Fibroblast of skin of left biceps (primary cell): ENCODE measurements at places on chromosomes 13 and 19.

DNA sequence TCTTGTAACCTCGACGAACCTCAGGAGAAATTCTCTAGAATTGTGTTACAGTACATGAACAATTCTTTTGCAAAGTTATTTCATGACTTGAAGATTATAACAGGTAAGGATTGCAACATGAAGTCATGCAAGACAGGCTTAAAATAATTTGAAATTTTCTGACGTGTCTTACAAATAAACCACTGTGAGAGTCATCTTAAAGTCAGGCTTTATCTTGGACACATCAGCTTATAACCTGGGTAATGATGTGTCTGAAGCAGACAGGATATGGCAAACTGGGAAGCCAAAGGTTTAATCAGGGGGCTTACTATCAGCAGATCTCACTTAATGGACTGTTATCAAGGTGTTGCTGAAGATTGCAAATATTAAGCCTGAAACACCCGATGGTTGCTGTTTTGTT is 407.8 kb downstream of the KLF5 start:
- DNase-seq = no peak

DNA sequence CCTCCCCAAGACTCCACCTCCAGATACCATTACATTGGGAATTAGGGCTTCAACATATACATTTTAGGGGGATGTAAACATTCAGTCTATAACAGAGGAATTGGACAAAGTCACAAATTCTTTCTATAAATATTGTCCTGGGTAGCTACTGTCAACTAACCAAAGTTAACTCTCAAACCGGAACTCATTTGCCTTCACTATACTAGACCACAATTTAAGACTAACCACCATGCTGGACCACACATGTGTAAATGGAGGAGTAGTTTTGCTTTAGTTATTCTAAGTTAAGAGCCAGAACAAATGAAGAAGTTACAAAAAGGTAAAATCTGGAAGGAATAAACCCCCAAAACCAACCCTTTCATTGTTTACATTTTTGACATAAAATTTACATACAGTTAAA is 222.8 kb downstream of the NDFIP2 start:
- DNase-seq = no peak

GRCh38 chr13:21354721-21355120 is 104.4 kb downstream of the ZDHHC20 start:
- no peak for DNase-seq

DNA sequence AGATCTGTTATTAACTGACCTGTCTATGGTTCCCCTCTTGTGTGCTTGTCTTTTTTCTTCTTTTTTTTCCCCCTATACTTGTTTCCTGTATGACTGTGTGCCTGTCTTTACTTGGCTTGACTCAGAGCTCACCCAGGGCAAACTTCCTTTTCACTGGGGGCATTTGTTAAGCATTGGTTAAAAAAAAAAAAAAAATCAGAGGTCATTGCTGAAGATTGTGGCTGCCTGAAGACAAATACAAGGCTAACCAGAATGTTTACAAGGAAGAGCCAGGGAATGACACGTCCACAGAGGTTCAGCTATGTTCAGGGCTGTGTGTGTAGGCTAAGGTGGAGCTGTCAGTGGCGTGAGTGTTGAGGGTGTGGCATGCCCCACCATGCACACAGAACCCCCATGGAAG is 47.1 kb downstream of the LNX2 start:
- no peak for DNase-seq

- DNase-seq = no peak
These were observed 62.3 kb downstream of the DOCK9 start for GRCh38 chr13:98915563-98915962.

DNA sequence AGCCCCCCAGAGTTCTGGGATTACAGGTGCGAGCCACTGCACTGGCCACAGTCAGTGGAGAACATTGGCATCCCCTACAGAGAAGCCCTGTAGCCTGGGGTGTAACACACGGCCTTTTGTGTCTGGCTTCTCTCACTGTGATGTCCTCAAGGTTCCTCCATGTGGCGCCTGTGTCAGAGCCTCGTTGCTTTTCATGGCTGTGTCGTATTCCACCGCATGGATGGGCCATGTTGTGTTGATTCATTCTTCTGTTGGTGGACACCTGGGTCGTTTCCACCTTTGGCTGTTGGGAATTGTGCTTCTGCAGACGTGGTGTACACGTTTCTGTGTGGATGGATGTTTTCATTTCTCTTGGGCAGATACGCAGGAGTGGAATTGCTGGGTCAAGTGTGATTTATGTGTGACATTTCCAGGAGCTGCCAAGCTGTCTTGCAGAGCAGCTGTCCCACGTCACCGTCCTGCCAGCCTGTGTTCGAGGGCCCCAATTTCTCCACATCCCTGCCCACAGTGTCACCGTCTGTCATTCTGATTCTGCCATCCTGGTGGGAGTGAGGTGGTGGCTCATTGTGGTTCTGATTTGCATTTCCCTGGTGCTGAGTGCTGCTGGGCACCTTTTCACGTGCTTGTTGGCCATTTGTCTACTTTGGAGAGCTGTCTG is 59.4 kb downstream of the KDM4B start:
- DNase-seq = no peak

- no peak for DNase-seq
These were observed 12.3 kb upstream of the CADM4 start for GRCh38 chr19:43651758-43652545.

DNA sequence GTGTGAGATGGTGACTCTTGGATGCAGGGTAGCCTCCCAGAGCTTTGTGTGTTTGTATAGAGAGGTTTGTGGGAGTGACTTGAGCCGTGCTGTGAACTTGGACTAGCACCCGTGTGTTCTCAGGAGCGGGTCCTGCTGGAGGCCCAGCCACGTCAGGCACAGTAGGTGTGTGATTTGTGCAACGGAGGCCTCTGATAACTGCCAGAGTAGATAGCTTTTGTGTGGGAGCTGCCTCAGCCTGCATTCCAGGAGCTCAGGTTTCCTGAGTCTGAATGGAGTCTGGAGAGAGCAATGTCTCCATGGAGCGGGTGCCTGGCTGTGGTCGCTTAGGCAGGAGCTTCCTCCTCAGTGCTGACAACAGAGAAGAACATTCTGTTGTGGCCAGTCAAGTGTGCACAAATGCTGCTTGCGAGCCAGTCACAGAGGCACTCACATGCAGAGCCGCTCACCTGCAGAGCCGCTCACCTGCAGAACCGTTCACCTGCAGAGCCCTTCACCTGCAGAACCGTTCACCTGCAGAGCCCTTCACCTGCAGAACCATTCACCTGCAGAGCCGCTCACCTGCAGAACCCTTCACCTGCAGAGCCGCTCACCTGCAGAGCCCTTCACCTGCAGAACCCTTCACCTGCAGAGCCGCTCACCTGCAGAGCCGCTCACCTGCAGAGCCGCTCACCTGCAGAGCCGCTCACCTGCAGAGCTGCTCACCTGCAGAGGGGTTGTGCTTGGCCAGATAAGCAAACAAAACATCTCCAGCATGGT is 32.6 kb downstream of the TFDP1 start:
- no peak for DNase-seq

GRCh38 chr19:17540174-17540573 is 15.3 kb upstream of the COLGALT1 start:
- DNase-seq = no peak

GRCh38 chr19:8208119-8208921 is 850 bp upstream of the CERS4 start:
- no peak for DNase-seq

DNA sequence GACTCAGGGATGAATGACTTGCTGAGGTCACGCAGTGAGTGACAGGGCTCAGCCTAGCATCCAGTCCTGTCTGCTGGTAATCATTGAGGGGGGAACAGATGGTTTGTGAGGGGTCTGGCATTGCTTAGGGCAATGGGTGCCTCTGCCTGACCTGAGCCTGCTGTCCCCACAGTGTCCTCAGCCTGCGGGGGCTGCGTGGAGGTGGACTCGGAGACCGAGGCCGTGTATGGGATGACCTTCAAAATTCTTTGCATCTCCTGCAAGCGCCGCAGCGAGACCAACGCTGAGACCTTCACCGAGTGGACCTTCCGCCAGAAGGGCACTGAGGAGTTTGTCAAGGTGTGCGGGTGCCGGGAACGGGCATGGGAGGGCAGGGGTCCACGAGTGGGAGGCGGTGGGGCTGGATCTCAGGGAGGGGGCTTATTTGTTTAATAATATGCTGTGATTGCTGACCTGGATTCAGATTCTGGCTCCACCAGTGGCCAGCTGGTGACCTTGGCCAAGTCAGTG is 2.1 kb downstream of the SCN1B start:
- DNase-seq = no peak

DNA sequence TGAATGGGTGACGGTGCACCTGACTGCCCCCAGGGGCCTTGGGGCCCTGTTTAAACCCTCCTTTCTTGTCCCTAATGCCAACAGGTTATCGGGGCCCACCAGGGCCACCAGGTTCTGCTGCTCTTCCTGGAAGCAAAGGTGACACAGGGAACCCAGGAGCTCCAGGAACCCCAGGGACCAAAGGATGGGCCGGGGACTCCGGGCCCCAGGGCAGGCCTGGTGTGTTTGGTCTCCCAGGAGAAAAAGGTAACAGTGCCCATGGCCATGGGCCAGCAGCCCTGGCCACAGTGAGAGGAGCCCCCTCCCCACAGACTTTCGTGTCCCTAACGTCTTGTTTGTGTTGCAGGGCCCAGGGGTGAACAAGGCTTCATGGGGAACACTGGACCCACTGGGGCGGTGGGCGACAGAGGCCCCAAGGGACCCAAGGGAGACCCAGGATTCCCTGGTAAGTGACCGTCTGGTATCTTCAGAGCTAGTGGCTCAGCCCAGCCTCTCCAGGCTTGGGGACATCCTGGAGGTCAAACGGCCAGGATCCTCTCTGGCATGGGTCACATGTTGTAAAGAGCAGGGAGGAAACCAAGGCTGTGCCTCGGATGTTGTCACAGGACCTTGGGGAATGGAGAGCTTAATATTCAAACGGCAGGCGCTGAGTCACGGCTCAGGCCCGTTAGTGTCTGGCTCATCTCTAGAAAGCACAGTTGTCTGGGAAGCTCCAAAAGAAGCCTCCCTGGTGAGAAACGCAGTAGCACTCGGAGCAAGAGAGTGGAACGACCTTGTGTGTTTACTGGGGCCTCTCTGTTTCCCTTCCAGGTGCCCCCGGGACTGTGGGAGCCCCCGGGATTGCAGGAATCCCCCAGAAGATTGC is 58.3 kb downstream of the RAB20 start:
- no peak for DNase-seq

- no peak for DNase-seq
These were observed 89.5 kb downstream of the DGKH start for GRCh38 chr13:42137856-42138537.

DNA sequence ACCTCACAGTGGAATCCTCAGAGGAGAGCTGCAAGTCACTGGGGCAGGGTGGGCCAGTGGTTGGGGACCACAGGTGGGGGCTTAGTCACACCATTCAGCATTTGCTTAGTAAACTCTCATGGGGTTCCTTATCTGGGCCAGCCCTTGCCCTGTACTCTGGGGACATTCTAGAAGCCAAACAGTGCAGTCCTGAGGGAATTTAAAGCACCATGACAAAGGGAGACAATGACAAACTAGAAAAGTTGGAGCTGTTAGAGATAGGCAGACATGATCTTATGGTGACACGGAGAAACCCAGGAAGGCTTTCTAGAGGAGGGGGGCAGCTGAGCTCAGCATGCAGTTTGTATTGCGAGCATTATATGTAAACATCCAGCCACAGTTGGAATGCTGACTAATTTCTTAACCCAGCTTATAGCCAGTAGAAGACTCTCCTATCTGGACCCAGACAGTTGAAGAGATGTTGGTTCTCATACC is 87.6 kb downstream of the ZNF429 start:
- DNase-seq = no peak

DNA sequence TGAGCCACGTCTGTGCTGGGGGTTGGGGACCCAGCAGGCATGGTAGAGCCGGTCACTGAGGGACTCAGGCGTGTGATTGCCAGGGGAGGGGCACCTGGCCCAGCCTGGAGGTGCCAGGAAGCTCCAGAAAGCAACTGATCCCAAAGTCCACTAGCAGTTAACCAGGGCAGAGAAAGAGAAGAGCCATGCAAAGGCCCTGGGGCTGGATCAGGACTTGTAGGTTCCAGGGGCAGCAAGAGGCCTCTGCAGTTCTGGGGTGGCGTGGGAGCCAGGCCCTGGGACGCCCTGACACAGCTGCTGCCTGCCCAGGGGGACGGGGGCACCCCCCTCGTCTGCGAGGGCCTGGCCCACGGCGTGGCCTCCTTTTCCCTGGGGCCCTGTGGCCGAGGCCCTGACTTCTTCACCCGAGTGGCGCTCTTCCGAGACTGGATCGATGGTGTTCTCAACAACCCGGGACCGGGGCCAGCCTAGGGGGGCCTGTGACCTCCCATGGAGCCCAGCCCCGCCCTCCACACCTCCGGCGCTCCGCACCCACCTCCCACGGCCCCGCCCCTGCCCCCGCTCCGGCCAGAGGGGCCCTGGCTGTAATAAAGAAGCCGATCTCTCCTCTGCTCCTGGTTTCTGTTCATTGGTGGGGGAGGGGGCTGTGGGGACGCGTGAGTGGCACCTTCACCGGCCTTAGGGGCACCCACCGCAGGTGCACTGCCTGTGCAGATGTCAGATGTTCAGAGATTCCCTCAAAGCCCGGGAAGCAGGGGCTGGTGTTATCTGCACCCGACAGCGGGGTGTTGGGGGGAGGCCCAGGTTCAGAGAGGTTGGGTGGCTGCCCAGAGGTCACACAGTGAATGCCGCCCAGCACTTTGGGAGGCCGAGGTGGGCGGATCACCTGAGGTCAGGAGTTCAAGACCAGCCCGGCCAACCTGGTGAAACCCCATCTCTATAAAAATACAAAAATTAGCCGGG is 4.1 kb downstream of the AZU1 start:
- DNase-seq = no peak

- no peak for DNase-seq
These were observed 21.9 kb downstream of the AP3D1 start for GRCh38 chr19:2129486-2129885.

- no peak for DNase-seq
These were observed 52.0 kb upstream of the ARGLU1 start for GRCh38 chr13:106619688-106620555.

DNA sequence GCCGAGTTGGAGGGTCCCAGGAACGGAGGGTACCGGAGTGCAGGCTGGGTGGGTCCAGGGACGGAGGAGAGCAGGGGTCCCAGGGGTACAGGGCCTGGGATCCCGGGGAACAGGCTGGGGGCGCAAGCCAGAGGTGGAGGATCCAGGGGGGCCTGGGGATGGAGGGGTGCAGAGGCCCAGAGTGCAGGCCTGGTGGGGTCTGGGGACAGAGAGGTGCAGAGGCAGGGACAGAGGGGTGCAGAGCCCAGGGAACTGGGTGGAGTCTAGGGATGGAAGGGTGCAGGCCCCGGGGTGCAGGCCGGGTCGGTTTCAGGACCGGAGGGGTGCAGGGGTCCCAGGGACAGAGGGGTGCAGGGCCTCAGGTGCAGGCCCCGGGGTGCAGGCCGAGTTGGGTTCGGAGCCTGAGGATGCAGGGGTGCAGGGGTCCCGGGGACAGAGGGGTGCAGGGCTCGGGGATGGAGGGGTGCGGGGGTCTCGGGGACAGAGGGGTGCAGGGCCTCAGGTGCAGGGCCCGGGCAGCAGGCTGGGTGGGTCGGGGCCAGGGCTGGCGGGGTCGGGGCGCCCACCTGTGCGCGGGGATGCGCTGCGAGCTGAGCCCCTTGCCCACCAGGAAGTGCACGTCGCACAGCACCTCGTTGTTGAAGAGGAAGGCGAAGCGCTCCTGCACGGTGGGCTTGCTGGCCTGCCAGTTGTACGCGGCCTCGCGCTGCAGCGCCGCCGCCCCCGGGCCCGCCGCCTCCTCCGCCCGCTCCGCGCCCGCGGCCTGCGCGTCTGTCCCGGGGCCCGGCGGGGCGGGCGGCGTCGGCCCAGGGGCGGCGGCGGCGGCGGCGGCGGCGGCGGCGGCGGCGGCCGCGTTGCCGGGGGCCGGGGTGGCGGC is 545 bp downstream of the BTBD2 start:
- no peak for DNase-seq
